NCI-H526 treated with DMSO at 0.1 percent for 48 hours (cell line): ENCODE measurements at places on chromosomes 12 and 14.
A peak's percentile ranks its signal among the peaks of the same experiment; 100 is the strongest.

- no peak for DNase-seq
Observed at GRCh38 chr12:95096852-95097251, 23.4 kb upstream of the NR2C1 start.

- DNase-seq, result peak; percentile 42
Observed at GRCh38 chr14:54366736-54367735, 29.8 kb upstream of the CDKN3 start.

- DNase-seq, result no peak
Observed at GRCh38 chr14:100530270-100531072, 56.7 kb downstream of the BEGAIN start.

DNA sequence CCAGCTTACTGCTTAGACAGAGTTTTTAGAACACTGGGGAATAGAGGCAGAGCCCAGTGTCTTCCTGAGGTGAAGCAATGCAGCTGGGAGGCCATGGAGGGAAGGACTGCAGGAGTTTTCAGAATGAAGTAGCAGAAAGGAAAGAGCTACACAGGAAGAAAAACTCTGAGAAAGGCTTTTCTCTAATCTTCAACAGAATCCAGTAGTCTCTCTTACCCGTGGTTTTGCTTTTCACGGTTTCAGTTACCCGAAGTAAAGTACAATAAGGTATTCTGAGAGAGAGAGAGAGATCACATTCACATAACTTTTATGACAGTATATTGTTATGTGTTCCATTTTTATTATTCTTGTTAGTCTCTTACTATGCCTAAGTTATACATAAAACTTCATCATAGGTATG is 761.6 kb downstream of the BCL11B start:
- DNase-seq, result no peak

GRCh38 chr12:104680070-104680469 is 223.3 kb downstream of the CHST11 start:
- peak; percentile 49 for DNase-seq

DNA sequence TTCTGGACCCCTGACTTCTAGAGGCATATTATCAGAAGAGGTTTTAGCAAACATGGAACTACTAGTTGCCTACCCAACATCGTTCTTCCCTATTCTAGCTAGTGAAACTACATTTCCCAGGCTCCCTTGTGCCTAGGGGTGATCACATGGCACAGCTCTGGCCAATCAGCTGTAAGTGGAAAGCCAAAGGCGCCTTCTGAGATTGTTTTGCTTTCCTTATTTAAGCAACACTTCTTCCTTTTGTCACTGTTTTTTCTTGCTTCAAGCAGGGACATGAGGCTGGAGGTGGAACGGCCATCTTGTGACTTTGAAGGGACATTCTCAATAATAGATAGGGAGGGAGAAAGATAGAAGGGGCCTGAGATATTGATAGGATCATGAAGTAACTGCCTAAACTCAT is 136.7 kb downstream of the ZNF664 start:
- no peak for DNase-seq

- no peak for DNase-seq
Observed at GRCh38 chr12:52615208-52615868, 3.0 kb downstream of the KRT73 start.

DNA sequence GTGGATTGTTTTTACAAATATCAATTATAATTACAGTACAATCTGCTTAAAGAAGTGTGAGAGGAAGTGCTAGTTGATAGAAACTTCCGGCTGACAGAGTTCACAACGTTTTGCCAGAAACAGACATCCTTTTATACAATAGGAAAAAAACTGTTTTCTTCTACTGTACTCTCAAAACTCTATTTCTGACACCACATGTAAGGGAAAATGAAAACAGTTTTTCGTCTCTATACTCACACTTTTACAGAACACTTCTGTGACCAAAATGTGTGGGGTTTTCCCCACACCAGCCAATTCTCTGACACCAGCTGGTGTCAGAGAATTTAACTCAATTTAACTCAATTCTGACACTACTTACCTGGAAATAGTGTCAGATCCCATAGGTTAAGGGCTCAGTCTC is 24.2 kb upstream of the HIF1A start:
- DNase-seq, result no peak

GRCh38 chr14:86357119-86357518 is 827.2 kb downstream of the FLRT2 start:
- DNase-seq, result no peak

GRCh38 chr12:499837-500458 is 40.2 kb downstream of the B4GALNT3 start:
- no peak for DNase-seq

DNA sequence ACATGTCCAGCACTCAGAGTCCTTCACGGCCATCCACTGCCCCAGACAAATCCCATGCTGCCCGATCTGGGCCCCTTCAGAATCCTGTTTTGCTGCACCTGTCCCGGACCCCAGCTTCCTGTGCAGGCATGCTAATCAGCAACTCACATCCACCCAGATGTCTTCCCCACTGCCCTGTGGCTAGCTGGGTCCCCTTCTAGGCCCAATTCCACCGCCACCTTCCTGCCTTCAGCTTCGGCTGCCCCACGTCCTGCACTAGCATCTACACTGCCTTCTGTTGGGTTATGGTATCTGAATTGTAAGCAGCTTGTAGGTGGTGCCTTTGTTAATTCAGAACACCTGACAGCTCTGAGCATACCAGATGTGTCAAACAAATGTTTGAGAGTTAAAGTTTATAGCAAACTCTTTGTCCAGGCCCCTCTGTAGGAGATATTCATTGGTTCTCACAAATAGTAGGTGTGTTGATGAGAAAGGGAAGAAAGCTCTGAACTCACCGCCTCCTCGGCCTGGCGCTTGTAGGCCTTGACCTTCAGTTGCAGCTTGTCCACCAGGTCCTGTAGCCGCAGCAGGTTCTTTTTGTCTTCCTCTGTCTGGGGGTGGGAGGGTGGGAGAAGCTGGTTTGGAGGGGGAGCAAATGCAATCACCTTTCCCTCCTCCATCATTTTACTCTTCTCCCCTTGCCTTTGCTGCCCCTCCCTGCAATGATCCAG is 6.0 kb downstream of the CMTM5 start:
- DNase-seq, result no peak

DNA sequence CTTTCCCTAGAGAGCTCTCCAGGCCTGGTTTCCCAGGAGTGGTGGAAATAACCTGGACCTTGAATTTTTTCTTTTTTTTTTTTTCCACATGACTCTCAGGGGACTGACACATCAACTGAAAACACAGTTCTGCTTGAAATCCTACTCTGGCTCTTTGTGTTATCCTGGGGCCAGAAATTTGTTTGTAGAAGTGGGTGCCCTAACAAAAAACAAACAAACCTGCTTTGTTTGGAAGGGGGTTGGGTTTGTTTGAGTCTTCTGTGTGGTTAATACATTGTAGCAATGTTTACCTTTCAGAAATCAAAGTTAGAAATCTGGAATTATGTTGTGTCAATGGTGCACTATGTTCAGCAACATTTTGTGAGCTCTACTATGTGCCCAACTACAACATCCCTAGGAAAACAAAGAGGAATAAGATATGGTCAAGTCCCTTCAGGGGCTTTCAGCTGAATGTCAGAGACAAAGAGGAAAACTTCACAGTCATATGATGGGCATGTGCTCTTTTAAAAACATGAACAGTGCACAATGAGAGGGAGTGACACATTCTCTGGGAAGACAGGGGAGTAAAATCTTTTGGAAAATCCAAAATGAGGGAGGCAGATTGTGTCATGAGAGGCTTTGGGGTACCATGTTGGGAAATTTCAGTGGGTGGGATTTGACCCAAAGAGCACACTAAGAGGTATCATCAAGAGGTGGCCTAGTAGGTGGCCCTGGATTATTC is 1.5 kb upstream of the IGF1 start:
- no peak for DNase-seq

GRCh38 chr12:99960311-99960710 is 24.4 kb downstream of the ANKS1B start:
- no peak for DNase-seq

- peak; percentile 60 for DNase-seq
Observed at GRCh38 chr12:78181544-78182162, 351.0 kb downstream of the NAV3 start.

GRCh38 chr12:11965258-11965910 is 105.4 kb upstream of the BCL2L14 start:
- DNase-seq, result no peak

DNA sequence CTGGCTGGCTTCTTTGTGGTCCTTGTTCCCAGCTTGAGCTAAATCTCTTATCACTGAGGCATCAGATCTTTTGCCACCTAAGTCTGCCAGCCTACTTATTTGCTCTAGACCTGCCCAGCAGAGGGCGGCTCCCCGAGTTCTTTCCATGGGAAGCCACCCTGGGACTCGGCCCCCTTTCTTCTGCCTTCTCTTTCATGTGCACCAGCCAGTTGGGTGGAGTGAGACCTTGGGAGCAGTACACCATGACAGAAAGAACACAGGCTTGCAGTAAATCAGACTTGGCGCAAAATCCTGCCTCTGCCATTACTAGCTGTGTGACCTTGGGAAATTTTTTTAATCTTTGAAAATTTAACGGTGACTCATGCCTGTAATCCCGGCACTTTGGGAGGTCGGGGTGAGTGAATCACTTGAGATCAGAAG is 7.4 kb downstream of the SMAGP start:
- DNase-seq, result peak; percentile 14

DNA sequence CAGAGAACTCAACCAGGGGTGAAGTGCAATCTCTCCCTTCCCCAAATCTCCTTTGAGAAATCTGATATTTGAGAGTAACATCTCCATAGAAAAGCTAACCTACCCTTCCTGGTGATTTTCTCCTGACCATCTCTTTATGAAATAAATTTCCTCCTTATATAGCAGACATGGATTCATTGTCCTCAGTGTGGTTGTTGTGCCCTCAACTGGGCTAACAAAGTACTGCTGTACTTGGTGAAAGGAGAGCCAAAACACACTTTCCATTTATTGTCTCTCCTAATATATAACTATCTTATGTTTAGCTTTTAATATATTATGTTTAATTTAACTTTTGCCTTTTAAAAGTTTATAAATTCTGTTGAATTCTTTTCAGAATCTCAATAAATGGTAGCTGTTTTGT is 65.1 kb upstream of the SLCO1B1 start:
- DNase-seq, result no peak

DNA sequence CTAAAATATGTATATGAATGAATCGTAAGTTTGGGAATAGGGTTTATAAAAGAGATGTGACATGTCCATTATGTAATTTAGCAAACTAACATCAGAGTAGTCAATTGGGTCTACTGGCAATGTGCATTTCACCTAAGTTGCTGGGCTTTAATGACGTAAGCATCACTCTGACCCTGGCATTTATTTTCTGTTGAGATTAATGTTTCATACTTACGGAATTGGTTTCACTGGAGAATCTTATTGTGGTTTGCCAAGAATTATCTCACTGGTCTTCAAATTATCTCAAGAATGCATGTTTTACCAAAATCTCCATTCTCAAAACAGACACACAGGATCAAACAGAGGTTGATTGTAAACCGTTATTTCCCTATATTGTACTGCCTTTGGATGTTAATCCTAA is 437.1 kb downstream of the NPAS3 start:
- DNase-seq, result no peak

GRCh38 chr12:114710151-114710550 is 26.2 kb upstream of the TBX3 start:
- no peak for DNase-seq

GRCh38 chr14:84251411-84252115 is 1278.4 kb upstream of the FLRT2 start:
- DNase-seq, result no peak

- DNase-seq, result no peak
Observed at GRCh38 chr14:64080452-64080851, 213.7 kb downstream of the ESR2 start.

GRCh38 chr12:51914034-51914923 is 7.0 kb downstream of the ACVRL1 start:
- no peak for DNase-seq

DNA sequence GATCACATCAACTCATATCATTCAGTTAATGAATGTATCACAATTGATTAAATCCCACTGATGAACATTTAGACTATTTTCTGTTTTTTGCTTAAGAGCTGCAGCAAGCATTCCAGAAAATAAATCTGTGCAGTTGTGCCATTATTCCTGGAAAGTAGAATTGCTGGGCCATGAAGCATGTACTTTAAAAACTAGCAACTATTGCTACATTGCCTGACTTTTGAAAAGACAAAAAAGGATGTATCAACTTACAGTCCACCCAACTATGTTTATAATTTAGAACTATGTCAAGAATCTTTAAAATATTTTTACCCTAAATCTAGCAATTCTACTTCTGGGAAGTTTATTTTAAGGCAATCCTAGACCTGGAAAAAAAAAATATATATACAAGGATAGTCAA is 33.4 kb upstream of the ERGIC2 start:
- no peak for DNase-seq

DNA sequence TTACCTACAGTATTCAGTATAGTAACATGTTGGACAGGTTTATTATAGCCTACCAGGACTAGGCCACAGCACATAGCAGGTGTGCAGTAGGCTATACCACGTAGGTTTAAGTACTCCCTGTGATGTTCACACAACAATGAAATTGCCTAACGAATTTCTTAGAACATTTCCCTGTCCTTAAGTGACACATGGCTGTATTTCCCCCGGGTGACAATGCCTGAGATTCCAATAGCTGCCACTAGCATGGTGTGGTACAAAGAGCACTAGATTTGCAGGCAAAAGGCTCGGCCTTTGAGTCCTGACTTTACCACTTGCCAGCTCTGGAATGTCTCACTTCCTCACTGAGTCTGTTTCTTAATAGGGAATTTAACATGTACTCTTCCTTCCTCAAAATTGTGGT is 19.7 kb downstream of the PTPN21 start:
- no peak for DNase-seq

GRCh38 chr12:5036031-5036430 is 7.6 kb upstream of the KCNA5 start:
- no peak for DNase-seq

DNA sequence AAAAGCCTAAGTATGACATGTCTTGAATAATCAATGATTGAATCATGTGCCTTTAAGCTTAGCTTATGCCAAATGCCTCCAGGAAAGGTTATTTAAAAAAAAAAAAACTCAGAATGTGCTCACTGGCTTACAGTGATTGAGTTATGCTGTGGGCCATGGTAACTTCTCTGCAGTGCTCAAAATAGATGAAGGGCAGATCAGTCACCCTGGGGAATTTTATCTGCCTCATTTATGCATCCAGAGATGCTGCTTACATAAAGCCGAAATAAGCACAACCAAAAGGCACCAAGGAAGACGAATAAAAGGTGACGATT is 118.7 kb upstream of the MDM1 start:
- DNase-seq, result no peak

DNA sequence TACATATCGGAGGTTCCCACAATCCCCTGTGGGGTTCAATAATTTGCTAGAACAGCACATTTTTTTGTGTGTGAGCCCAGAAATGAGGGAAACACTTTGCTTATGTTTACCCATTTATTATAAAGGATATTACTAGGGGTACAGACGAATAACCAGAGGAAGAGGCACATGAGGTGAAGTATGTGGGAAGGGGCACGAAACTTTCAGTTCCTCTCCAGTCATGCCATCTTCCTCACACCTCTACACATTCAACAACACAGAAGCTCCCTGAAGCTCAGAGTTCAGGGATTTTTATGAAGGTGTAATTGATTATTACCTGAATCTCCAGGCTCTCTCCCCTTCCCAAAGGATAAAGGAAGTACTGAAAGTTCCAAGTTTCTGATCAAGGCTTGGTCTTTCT is 30.2 kb upstream of the DYRK2 start:
- no peak for DNase-seq
